Activated T-helper 1 cell treated with Interleukin-2 at 50 U/mL for 16 hours (primary cell): ENCODE measurements at places on chromosomes 7 and 10.

DNA sequence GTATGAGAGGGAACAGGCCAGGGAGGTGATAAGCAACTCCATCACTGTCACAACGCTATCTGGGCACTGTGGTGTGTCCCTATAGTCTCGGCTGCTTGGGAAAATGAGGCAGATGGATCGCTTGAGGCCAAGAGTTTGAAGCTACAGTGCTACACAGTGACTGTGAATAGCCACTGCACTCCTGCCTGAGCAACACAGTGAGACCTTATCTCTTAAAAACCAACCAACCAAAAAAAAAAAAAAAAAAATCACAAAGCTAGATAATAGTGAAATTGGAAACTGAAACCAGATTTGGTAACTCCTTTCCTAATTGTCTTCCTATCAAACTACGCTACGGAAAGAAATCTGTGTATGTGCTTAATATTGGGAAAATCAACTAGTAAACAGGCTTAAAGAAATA is 14.1 kb downstream of the MICU1 start:
- DNase-seq: no peak

DNA sequence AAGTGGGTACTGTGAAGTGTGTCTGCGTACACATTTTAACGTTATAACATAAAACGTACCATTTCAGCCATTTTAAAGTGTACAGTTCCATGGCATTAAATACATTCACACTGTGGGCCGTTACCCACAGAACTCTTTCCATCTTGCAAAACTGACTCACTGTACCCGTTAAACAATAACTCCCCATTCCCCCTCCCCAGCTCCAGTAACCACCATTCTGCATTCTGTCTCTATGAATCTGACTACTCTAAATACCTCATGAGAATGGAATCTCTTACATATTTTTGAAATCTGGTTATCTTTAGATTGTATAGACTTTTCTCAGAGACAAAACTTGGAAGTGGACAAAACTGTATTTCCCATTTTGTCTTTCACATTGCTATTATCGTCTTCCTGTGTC is 9.3 kb downstream of the ARL3 start:
- DNase-seq: no peak

GRCh38 chr7:22675917-22676343 is 51.1 kb upstream of the IL6 start:
- DNase-seq: no peak

DNA sequence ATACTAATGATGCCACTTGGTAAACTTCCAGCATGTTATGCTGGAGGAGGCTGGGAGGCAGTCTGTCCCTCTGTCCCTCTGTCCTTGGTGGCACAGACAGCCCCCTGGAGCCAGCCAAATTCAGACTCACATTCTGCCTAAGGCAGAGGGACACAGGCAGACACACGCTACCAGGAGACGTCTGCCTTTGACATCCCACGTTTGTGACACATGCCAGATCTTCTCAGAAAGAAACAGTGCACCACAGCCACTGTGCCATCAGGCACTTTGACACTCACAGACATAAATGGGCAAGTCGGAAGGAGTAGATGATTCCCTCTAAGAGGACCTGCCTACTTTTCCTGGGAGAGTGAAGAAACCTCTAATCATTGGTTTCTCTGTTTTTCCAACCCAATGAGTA is 467.0 kb downstream of the DPP6 start:
- DNase-seq: no peak

DNA sequence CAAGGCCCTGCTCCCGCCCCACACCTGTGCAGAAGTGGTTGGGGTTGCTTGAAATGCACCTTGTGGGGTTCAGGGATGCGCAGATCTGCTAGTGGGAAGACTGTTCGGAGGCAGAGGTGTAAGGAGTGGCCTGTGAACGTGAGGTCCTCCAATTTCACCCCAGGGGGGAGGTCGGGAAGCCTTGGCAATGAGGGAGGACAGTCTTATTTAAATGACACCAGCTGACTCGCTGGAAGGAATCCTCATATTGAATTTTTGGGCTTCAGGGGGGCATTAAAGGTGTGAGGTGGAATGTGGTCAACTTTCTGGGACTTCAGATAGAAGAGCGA is 218.8 kb upstream of the CELF2 start:
- DNase-seq: no peak

GRCh38 chr10:93567277-93568104 is 1.0 kb downstream of the FFAR4 start:
- no peak for DNase-seq

- DNase-seq: no peak
Measured at GRCh38 chr10:100710151-100710871, 35.1 kb upstream of the PAX2 start.

DNA sequence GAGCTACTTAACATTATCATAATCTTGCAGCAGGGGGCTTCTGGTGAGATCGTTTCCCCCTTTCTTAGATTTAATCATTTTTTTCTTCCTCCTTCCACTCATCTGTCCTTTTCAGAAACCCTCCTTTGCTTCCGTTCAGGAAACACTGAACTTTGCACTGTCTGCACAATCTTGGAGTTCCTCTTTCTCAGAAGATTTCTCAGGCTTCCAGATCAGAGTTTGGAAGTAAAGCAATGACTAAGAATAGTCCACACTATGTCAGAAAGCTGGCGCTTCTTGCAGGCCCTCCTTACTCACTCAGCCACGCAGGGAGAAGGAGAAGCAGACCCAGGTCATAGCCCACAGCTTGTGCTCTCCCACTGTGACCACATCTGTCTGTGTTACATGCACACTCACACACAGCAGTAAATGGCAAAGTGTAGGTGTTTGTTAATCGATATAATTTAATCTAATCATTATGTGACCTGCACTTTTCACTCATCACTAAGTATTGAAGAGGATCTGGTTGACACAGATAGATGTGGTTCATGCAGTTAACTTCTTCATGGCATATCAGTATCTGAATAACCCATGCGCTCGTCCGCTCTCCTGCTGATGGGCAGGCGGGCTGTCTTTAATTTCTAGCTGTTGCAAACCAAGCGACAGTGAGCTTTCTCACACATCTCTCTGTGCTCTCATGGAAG is 30.2 kb downstream of the ALOX5 start:
- no peak for DNase-seq

- no peak for DNase-seq
Measured at GRCh38 chr10:43482319-43483078, 45.6 kb downstream of the ZNF487 start.

DNA sequence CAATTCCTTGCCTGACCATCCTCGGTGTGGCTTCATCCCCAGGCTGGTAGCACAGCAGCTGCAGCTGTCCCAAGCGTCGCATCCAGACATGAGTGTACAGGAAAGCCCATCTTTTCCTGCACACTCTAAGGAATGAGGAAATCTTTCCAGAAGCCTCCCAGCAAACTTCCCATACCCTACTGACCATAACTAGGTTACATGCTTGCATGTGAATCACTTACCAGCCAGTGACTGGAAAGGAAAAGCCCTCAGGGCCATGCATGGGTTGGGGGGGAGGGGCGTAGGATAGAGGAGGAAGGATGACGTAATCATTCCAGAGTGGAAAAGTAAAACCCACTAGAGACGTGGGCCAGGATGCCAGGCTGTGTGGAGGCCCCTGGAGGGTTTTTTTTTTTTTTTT is 18.9 kb upstream of the ZNF212 start:
- DNase-seq: no peak

DNA sequence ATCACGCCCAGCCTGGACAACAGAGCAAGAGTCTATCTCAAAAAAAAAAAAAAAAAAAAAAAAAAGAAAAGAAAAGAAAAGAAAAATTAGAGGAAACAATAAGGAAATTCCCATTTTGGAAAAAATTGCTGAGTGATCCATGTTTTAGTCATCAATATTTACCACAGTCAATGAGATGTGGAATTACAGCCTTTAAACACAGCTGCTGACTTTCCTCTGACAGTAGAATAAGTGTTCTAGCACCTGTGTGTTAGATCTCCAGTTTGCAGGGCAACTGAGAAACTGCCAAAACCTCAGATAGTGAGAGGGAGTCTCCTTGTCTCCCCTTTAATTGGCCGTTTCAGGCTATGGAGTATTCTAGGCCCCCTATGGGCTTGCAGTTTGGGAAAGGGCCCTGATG is 520.1 kb downstream of the KCNMA1 start:
- DNase-seq: no peak

DNA sequence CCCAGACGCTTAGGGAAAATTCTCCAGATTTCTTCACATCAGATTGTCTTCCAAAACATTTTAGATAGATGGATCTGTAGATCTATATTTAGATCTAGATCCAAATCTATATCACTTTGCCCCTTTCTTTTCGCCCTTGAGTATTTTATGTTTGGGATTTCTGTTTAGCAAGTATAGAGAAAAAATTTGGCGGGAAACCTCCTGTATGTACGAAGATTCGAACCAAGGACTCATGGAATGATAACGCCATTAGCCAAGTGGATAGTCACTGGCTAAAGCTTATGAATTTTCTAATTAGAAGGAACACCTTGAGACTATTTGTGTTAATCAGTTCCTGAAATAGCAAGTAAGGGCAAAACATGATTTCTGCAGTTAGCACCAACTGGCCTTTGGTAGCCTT is 1.2 kb downstream of the THNSL1 start:
- no peak for DNase-seq

- DNase-seq: no peak
Measured at GRCh38 chr10:42767906-42768305, 14.7 kb upstream of the BMS1 start.

GRCh38 chr10:7171825-7172224 is 239.0 kb downstream of the SFMBT2 start:
- DNase-seq: no peak

DNA sequence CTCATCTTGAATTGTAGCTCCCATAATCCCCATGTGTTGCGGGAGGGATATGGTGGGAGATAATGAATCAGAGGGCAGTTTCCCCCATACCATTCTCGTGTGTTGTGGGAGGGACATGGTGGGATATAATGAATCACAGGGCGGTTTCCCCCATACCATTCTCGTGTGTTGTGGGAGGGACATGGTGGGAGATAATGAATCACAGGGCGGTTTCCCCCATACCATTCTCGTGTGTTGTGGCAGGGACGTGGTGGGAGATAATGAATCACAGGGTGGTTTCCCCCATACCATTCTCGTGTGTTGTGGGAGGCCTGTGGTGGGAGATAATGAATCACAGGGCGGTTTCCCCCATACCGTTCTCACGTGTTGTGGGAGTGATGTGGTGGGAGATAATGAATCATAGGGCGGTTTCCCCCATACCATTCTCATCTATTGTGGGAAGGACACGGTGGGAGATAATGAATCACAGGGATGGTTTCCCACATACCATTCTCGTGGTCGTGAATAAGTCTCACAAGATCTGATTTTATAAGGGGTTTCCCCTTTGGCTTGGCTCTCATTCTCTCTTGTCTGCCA is 271.0 kb downstream of the MAD1L1 start:
- no peak for DNase-seq

DNA sequence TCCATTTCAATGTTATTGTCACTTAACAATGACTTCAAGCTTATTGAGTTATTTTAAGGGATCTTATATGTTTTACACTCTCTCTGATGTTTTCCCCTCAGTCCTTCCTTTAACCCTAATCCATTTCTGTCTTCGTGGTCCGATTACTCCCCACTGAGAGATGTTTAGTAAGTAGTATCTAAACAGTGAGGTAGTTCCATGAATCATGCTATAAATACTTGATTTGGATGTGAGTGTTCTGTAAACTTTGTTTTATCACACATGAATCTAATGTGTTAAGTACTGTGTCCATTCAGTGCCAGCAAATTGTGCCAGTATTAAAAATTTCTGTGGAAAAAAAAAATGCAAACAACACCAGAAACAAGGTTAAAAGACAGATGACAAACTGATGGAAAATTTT is 18.6 kb downstream of the RPP30 start:
- no peak for DNase-seq

GRCh38 chr10:132281915-132282666 is 25.7 kb downstream of the STK32C start:
- no peak for DNase-seq

DNA sequence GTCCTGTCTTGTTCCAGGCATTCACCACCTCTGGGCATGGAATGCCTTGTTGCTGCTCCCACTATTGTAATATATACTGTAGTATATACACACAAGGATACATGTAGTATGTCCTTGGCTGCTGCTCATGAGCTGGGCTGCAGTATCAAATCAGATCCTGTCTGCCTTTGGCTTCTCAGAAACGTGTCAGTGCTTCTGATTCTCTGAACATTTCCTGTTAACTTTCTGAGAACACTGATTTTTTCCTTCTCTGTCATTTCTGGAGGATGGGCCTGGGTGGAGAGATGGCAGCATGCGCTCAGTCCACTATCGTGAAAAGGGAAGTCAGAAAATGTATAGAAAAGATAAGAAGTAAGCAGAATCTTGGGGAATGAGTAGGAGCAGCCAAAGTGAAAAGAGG is 12.2 kb downstream of the SFTPA2 start:
- DNase-seq: no peak
